ENCODE measurements at places on chromosomes 7 and 10.

GRCh38 chr10:107856047-107856315, 691.5 kb upstream of the SORCS1 start:
- no peak for DNase-seq

- no peak for DNase-seq
These were observed 12.4 kb downstream of the CALY start for GRCh38 chr10:133324198-133324792.

DNA sequence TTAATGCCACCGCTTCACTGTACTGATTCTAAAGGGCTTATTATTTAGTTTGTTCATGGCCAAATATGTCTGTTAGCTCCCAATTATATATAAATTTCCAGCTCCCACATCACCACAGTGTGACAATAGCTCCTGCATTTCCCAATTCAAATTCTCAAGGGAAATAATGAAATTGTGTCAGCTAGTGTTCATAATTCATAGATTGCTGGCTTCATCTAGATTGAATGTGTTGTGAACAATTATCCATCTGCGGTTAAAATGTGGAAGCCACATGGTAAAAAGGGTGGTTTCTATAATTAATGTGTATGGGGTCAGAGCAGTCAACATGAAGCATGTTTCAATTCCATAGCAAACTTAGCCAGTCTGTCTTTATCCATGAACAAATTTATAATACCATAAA, 154.3 kb downstream of the SEMA3E start:
- DNase-seq, result no peak

DNA sequence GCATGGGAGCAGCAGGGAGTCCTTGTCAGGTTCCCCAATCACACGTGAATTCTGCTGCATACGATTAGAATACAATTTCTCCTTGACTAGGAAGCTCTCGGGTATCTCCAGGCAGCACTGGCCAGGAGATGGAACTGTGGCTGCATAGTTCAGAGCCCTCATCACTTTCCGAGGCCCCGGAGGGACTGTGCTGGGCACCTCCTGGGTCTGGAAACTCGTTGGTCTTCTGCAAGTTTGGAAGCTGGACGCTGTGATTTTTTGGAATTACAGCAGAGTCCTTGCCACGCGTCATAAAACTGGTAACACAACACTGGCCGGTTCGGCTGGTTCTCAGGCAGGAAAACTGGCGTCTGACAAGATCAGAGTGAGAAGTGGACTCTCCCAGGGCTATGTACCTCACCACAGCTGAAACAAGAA, 216.1 kb downstream of the CCDC3 start:
- DNase-seq, result no peak

GRCh38 chr10:49610114-49610457, at the start of gene SLC18A3:
SLC18A3 (plus strand) TSS chr10:49610310; CDS start chr10:49610741, 431 bp downstream.
- DNase-seq, result no peak

GRCh38 chr10:76112826-76113150, 681.4 kb downstream of the LRMDA start:
- no peak for DNase-seq

DNA sequence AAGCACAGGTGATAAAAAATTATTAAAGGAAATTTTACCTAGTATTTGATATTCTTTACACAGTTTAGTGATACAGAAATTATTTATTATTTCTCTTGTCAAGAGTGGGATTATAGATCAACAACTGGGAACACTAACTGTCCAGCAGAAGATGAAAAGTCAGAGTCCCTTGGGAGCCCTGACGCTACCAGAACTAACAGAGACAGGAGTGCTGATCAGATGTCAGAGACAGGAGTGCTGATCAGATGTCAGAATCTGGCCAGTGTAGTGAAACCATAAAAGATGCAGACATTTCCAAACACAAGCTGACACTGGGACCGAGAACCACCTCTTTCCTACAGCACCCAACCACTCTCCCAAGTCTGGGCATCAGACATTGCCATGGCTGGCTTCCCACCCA, 828.2 kb downstream of the TNS3 start:
- no peak for DNase-seq

DNA sequence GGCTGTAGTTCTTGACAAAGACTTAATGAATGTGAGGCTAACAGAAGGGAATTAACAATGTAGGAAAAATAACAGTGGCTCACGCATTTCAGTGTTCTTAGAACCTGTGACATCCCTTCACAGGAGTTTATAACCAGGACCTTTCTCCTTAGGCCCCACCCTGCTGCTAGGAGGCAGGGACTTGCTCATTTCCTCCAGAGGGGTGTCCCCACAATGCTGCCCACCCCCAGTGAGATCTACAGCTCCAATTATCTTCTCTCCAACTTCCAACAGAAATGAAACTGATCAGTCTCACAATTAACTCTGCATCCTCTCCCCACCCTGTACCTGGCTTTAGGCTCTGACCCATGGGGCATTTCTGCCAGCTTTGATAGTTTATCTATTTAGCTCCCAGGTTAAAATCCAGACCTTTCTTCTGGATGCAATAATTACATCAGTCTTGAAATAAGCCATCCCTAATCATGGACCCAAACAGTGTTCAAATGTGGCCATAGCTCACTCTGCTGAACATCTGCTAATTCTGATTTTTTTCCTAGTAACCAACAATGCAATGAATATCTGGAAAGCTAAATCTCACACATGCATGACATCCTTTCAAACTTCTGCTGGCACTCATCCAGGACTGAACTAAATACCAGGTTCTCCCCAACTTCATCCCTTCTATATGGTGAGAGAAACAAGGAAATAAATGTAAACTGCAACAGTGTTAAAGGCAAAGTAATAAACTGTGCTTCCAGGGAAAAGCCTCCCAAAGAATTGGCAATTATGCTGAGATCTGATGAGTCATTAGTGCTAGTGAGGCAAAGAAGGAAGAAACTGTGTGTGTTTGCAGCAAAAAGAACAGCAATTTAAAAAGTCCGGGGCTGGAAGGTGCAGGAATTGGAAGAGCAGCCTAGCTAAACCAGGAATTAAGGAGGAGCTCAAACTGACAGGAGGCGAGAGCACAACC, 64.6 kb downstream of the HERPUD2 start:
- no peak for DNase-seq

DNA sequence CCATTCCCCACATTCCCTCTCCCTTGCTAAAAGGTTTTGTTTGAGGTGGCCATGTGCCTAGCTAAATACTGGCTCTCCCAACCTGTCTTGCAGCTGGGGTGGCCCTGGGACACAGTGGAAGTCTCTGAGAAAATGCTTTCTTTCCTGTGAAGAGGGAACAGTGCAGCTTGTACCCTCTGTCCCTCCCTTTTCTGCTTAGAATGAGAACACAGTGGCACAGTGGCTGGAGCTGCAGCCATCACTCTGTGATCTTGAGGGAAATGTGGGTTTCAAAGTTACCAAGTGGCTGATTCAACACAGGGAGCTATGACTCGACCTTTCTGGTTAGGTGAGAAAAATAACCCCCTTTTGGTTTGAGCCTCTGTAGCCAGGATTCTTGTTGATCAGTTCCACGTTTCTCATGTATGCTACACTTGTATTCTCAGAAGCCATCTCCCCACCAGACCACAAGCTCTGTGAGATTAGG, 62.7 kb upstream of the CARD11 start:
- no peak for DNase-seq

All from NCI-H2081 treated with DMSO at 0.1 percent for 48 hours (cell line).